ENCODE measurements at places on chromosomes 1 and 21. TPM values are rescaled to one million over a fixed set of nuclear protein-coding genes. Genes with fewer than 3 reads are reported as not detected.

- H3K4me3 ChIP-seq, result no peak overlapping the region
- H3K4me1 ChIP-seq, result no peaks in the 10 kb centered on the region
- no peak overlapping the region for H3K27ac ChIP-seq
- DNase-seq, result no peak
- no peaks in the 10 kb centered on the region for H3K27me3 ChIP-seq
These were observed 46.1 kb downstream of the ECE1 start for GRCh38 chr1:21244154-21244553.

The BLACAT1 gene
- not detected for total RNA-seq

The TBX15 gene
- total RNA-seq, result 1.4 TPM

DNA sequence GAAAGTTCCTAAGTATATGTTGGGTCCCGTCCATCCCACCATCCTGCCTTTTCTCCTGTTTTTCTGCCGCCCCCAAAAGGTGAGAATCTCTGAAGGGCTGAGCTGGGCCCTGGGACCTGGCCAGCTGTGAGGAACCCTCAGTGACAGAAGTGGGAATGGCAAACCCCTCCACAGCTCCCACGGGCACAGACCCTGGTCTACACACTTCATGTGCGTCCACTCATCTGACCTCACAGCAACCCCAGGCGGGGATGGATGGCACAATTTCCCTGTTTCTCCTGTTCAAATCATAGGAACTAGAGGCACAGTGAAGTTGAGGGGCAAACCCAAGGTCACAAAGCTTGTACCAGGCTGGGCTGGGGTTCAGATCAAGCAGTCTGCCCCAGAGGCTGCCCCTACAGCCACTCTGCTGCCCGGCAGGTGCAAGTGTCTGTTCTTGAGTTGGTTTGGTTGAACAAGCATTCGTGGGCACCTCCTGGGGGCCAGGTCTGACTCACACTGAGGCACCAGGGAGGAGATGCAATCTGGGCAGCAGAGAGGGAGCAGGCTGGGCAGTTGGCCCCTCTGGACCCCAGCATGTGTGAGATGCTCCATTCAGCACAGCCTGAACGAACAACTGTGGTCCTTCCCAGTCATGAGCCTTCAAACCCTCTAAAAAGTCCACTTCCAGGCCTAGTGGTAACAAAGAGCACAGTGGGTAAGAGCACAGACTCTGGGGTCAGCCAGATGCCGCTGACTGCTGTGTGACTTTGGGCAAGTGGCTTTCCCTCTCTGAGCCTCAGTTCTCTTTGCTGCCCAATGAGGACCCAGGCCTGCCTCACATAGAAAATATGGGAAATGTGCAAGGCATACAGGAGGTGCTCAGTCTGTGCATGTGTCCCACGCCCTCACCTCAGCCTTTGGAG, 4.0 kb downstream of the EDN2 start:
- no peak overlapping the region for H3K4me3 ChIP-seq
- peaks cover 65% of the 10 kb centered on the region for H3K4me1 ChIP-seq
- no peaks in the 10 kb centered on the region for H3K36me3 ChIP-seq

GRCh38 chr1:203448521-203449061, 27.0 kb upstream of the PRELP start:
- DNase-seq, result peak; percentile 36
- H3K27ac ChIP-seq, result no peak overlapping the region
- H3K4me1 ChIP-seq, result peaks cover 4% of the 10 kb centered on the region
- no peaks in the 10 kb centered on the region for H3K27me3 ChIP-seq
- H3K4me3 ChIP-seq, result no peak overlapping the region

GRCh38 chr1:236345728-236346127, 48.4 kb upstream of the EDARADD start:
- H3K36me3 ChIP-seq, result no peaks in the 10 kb centered on the region
- no peaks in the 10 kb centered on the region for H3K27me3 ChIP-seq
- H3K4me1 ChIP-seq, result peaks cover 8% of the 10 kb centered on the region

GRCh38 chr1:70990469-70991253, 57.0 kb downstream of the PTGER3 start:
- DNase-seq, result no peak
- no peak overlapping the region for H3K4me3 ChIP-seq
- H3K4me1 ChIP-seq, result no peaks in the 10 kb centered on the region
- H3K36me3 ChIP-seq, result no peaks in the 10 kb centered on the region

DNA sequence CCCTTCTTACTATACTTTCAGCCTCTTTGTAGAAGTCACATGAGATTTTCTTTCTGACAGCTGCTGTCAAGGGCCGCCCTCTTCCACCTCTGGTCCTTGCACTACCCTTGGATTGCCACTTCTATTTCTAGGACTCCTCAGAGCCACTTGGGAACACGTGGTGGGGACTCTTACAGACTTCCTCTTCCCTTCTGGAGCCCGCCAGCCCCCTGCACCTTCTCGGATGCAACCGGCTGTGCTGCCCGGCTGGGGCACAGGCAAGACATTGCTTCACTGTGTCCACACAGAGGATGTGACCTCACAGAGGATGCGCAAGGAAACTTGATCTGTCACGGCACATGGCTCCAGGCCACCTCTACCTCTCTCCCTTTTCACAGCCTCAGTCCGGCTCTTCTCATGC, 2.4 kb upstream of the IKBKE start:
- H3K36me3 ChIP-seq, result peaks cover 5% of the 10 kb centered on the region
- H3K4me3 ChIP-seq, result no peak overlapping the region
- peak overlapping the region; percentile 32 for H3K27ac ChIP-seq

The CADM3 gene
- 3.5 TPM for total RNA-seq

The UBL4B gene
- not detected for total RNA-seq

GRCh38 chr1:245058882-245059281, 95.9 kb upstream of the KIF26B start:
- H3K4me3 ChIP-seq, result no peak overlapping the region
- DNase-seq, result no peak
- no peaks in the 10 kb centered on the region for H3K27me3 ChIP-seq
- H3K27ac ChIP-seq, result no peak overlapping the region
- H3K4me1 ChIP-seq, result peaks cover 2% of the 10 kb centered on the region
- H3K36me3 ChIP-seq, result peaks cover 13% of the 10 kb centered on the region

The CLEC20A gene
- total RNA-seq, result not detected

- H3K36me3 ChIP-seq, result no peaks in the 10 kb centered on the region
- H3K4me3 ChIP-seq, result no peak overlapping the region
- no peaks in the 10 kb centered on the region for H3K4me1 ChIP-seq
- no peaks in the 10 kb centered on the region for H3K27me3 ChIP-seq
- no peak overlapping the region for H3K27ac ChIP-seq
- DNase-seq, result no peak
These were observed 31.1 kb upstream of the DUSP23 start for GRCh38 chr1:159749630-159750029.

- no peak for DNase-seq
- H3K27ac ChIP-seq, result no peak overlapping the region
- no peaks in the 10 kb centered on the region for H3K36me3 ChIP-seq
- no peak overlapping the region for H3K4me3 ChIP-seq
These were observed 37.2 kb downstream of the EVI5 start for GRCh38 chr1:92747735-92748134.

The TSNAX gene
- 31.4 TPM for total RNA-seq

The HPDL gene
- not detected for total RNA-seq

DNA sequence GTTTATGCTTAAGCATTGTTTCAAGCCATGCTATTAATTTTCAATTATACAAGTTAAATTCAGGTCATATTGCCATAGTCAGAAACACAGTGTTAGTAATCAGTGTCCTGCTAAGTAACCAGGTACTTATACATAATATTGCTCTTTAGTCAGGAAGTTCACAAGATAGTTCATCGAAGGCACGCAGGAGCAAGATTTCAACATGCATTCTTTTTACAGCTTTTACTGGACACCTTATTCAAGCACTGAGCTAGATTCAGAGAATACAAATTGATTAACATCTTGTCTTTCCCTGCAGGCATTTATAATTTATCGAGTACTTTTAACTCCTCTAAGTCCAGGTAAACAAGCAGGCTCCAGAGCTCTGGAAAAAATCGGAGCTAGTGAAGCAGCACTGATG, 202.3 kb upstream of the BRINP3 start:
- no peak overlapping the region for H3K4me3 ChIP-seq
- no peak overlapping the region for H3K27ac ChIP-seq
- H3K36me3 ChIP-seq, result no peaks in the 10 kb centered on the region
- H3K4me1 ChIP-seq, result no peaks in the 10 kb centered on the region
- H3K27me3 ChIP-seq, result no peaks in the 10 kb centered on the region
- DNase-seq, result no peak

The LRRC38 gene
- 4.0 TPM for total RNA-seq

DNA sequence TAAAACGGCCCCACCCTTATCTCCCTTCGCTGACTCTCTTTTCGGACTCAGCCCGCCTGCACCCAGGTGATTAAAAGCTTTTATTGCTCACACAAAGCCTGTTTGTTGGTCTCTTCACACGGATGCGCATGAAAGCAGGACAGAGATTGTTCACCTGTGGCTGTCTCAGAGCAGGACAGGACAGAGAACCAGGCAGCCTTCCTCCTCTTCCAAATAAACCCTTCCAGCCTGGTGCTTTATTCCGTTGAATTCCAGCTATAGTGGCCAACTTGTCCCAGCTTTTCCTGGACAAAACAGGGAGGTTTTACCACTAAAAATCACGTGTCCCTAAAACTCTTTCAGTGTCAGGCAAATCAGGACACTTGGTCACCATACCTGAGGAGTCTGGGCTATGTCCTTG, 9.5 kb upstream of the DMRTB1 start:
- peaks cover 8% of the 10 kb centered on the region for H3K27me3 ChIP-seq
- H3K36me3 ChIP-seq, result no peaks in the 10 kb centered on the region
- H3K4me1 ChIP-seq, result no peaks in the 10 kb centered on the region
- no peak overlapping the region for H3K4me3 ChIP-seq
- DNase-seq, result no peak
- H3K27ac ChIP-seq, result no peak overlapping the region

- H3K4me3 ChIP-seq, result no peak overlapping the region
- no peak overlapping the region for H3K27ac ChIP-seq
- H3K27me3 ChIP-seq, result no peaks in the 10 kb centered on the region
- H3K36me3 ChIP-seq, result no peaks in the 10 kb centered on the region
- DNase-seq, result no peak
These were observed 9.2 kb upstream of the GRHL3 start for GRCh38 chr1:24309762-24310485.

DNA sequence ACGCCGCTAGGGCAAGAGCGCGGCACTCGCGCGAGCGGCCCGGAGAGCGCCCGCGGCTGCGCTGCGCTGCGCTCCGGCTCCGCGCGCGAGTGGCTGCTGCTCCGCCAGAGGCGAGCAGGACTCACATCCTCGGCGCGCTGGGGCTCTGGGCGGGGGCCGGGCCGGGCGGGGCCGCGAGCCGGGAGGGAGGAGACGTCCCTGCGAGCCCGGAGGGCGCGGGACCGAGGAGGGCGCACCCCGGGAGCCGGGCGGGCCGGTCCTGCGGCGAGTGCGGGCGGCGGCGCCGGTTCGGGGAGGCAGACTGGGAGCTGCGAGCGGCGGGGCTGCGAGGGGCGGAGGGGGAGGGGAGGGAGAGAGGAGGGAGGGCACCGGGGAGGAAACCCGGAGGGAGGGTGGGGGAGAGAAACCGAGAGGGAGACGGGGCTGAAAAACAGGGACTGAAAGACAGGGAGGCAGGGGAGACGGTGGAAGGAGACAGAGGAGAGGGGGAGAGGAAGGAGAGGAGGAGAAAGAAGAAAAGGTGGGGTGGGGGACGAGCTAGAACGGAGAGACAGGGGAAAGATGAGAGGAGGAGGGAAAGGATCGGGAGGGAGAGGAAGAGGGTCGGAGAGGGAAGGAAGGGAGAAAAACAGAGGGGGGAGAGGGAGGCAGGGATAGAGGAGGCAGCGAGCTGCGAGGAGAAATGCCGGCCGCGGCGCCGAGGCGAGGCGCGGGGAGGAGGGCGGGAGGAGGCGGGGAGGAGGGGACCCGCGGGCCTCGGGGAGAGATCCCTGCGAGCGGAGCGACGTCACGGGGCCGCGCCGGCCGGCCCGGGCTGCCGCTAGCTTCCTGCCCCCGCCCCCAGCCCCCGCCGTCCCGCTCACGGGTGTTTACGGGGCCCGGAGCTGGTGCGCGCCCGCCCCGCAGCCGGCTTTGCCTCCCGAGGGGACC, at the start of gene CAMK2N1:
TSS of gene CAMK2N1 (minus strand) at position 684 of the 930 bp plus-strand sequence. CDS start 831 bp downstream, outside the sequence.
- no peaks in the 10 kb centered on the region for H3K36me3 ChIP-seq
- peaks cover 59% of the 10 kb centered on the region for H3K27me3 ChIP-seq
- H3K4me1 ChIP-seq, result peaks cover 27% of the 10 kb centered on the region
- H3K4me3 ChIP-seq, result peak within 1 kb of the TSS; percentile 61

GRCh38 chr1:218164930-218165700, 120.0 kb upstream of the RRP15 start:
- peak; percentile 39 for DNase-seq
- peaks cover 40% of the 10 kb centered on the region for H3K27me3 ChIP-seq
- H3K36me3 ChIP-seq, result no peaks in the 10 kb centered on the region
- peak overlapping the region; percentile 81 for H3K27ac ChIP-seq

The TSSK3 gene
- 1.7 TPM for total RNA-seq

- no peaks in the 10 kb centered on the region for H3K4me1 ChIP-seq
- H3K27ac ChIP-seq, result no peak overlapping the region
- H3K4me3 ChIP-seq, result peak overlapping the region; percentile 34
- no peaks in the 10 kb centered on the region for H3K36me3 ChIP-seq
- peaks cover 25% of the 10 kb centered on the region for H3K27me3 ChIP-seq
These were observed 105.8 kb downstream of the SLC16A1 start for GRCh38 chr1:112850034-112850757.

The RAD54L gene
- total RNA-seq, result 0.58 TPM

GRCh38 chr1:234488054-234489006, 9.4 kb upstream of the TARBP1 start:
- H3K36me3 ChIP-seq, result no peaks in the 10 kb centered on the region
- H3K27me3 ChIP-seq, result no peaks in the 10 kb centered on the region
- DNase-seq, result no peak

DNA sequence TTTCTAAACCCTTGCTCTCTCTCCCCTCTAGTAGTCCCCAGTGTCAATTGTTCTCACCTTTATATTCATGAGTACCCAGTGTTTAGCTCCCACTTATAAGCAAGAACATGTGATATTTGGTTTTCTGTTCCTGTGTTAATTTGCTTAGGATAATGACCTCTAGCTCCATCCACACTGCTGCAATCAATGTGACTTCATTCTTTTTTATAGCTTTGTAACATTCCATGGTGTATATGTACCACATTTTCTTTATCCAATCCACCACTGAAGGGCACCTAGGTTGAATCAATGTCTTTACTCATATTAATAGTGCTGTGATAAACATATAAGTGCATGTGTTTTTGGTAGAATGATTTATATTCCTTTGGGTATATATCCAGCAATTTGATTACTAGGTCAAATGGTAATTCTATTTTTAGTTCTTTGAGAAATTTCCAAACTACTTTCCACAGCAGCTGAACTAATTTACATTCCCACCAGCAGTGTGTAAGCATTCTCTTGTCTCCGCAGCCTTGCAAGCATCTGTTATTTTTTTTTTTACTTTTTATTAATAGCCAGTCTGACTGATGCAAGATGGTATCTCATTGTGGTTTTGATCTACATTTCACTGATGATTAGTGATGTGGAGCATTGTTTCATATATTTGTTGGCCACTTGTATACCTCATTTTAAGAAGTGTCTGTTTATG, 277.8 kb downstream of the LTN1 start:
- no peaks in the 10 kb centered on the region for H3K4me1 ChIP-seq
- no peak overlapping the region for H3K4me3 ChIP-seq
- H3K36me3 ChIP-seq, result no peaks in the 10 kb centered on the region

The SLC45A1 gene
- 2.0 TPM for total RNA-seq

The GJA9 gene
- not detected for total RNA-seq

The FLG2 gene
- total RNA-seq, result not detected

GRCh38 chr1:47334765-47335435, 1.3 kb downstream of the CMPK1 start:
- H3K4me3 ChIP-seq, result peak overlapping the region; percentile 74
- DNase-seq, result no peak
- peaks cover 43% of the 10 kb centered on the region for H3K4me1 ChIP-seq
- peak overlapping the region; percentile 98 for H3K27ac ChIP-seq
- no peaks in the 10 kb centered on the region for H3K27me3 ChIP-seq
- no peaks in the 10 kb centered on the region for H3K36me3 ChIP-seq

The MX2 gene
- 12.1 TPM for total RNA-seq

- no peak for DNase-seq
- no peak overlapping the region for H3K4me3 ChIP-seq
- no peaks in the 10 kb centered on the region for H3K36me3 ChIP-seq
- no peaks in the 10 kb centered on the region for H3K4me1 ChIP-seq
These were observed 194.3 kb upstream of the GREM2 start for GRCh38 chr1:240806200-240806745.

All from heart left ventricle (tissue), 16 donors.